ENCODE measurements at places on chromosomes 7 and 10.

GRCh38 chr7:115340828-115341227, 418.9 kb downstream of the MDFIC start:
- DNase-seq, result no peak

- no peak for DNase-seq
Observed at GRCh38 chr7:83119494-83119893, 43.2 kb downstream of the PCLO start.

DNA sequence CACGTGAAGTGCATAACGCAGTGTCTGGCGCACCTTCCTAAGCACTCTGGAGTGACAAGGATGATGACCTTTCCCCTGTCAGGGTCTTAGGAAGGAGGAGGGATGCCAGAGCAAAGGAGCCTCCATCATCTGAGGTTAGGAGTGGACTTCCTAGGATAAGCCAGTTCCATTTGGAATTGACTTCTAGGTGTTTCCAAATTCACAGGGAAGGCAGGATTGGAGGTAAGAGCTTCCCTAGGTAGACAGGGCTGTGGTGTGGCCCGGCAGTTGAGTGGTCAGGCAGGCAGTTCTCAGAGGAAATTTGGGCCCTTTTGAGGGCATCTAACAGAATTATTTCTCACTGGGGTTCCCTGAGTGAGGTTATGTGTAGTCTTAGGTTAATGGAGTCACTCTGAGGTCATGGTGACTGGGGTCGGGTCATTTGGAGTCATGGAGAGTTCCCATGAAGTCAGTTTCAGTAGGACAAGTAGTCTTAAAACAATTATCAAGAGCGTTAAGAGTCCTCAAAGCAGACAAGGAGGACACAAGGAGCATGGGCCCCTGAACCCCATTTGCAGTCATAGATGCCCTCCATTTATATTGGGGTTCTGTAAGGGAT, 8.2 kb downstream of the PPIF start:
- no peak for DNase-seq

GRCh38 chr7:67348171-67348570, 351.5 kb downstream of the TYW1 start:
- DNase-seq, result no peak

DNA sequence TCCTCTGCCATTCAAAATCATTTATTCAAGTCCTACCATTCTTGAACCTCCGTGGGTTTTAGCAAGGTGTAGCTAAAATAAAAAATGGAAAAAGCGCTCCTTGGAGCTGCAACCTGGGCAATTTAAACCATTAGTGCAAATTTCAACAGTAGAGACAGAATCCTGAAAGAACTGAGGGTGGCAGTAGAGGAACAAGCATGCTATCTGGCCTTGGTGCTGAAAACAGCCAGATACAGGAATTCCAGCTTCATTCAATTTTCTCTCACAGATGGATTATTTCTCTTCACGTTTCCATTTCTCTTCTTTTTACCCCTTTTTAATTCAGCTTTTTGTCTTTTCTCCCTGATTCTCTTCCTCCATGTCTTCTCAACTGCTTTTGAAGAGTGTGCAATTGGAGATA, 77.7 kb downstream of the OTUD1 start:
- DNase-seq, result no peak

DNA sequence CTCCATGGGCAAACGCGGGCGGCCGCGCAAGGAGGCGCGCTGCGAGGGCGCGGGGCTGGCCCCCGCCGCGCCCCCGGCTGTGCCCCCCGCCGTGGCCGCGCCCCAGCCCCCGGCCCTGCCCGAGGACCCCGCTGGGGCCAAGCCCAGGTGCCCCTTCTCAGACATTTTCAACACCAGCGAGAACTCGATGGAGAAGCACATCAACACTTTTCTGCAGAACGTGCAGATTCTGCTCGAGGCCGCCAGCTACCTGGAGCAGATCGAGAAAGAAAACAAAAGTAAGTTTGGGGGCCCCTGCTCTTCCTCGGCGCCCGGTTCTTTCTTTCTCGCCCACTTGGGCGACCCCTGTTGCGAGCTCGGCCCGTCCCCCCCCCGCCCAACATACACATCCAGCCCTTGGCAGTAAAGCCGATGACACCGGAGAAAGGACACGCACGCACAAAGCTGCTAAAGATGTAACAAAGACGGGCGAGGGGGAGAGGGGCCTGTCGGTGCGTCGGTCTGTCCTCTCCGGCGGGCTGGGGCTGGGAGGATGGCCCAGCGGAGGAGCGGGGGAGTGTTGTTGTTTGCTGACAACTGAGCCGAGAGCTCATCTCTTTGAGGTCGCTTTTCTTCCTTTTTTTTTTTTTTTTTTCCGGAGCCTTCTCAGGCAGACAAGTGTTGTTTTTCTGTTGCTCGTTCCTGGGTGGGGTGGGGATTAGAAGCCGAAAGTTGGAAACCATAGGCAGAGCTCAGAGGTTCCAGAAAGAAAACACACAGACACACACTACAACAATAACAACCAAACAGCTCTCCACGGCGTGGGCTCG, 604 bp downstream of the MXI1 start:
- no peak for DNase-seq

DNA sequence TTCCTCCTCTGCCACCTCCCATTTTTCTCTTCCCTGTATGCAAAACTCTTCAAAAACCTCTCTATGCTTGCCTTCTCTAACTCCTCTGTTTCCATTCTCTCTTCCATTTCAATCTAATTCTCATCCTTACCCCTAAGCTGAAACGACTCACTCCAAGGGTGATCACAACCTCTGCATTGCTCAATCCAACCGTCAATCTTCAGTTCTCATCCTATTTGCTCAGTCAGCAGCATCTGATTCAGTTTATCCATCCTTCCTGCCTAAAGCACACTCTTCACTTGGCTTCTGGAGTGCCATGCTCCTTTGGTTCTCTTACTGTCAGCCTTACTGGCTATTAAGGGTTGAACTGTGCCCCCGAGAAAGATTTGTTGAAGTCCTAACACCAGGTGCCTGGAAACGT, 163.5 kb upstream of the NEBL start:
- no peak for DNase-seq

DNA sequence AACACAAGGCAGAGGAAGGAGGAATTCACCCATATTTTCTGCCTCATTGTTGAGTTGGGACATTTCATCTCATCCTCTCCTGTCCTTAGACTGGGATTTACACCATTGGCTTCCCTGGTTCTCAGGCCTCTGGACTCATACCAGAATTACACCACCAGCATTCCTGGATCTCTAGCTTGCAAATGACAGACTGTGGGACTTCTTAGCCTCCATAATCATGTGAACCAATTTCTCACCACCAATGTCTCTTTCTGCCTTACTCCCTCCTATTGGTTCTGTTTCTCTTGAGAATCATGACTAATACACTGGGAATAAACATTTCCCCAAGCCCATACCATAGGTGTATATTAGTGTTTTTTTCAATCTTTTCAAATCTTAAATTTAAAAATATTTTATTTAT, 2.9 kb upstream of the ZNF33A start:
- DNase-seq, result no peak

GRCh38 chr10:21130108-21130507, 233.0 kb upstream of the NEBL start:
- DNase-seq, result no peak

DNA sequence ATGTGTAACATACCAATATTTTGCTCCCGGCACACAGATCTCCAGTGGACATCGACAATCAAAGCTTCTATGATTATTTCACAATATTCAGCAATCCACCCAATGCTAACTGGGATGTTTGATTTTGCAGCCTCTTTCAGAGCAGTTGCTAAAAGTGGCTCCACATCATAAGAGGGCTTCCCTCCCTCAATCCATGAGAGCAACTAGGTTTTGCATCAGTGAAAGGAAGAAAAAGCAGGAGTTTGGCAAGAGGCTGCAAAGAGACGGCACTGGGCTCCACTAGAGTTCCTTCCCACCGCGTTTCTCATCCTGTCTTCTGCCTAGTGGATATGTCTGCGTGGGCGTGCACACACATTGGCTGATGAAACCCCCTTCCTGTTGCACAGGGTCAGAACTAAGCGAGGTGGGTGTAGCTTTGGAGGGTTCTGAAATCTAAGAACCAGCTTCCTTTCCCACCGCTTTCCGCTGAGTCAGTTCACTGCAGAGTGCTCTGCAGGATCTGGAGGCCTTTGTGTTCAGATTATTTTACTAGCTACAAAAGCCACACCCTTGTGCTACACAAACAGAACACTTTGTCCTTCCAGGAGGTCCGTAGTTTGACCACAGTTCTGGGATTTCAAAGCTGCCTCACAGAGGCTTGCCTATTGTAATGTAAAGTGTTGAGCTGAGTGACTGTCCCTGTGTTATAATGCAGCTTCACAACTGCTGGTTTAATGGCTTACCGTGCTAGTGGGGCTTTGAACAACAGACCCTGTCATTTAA, 28.1 kb downstream of the ARL4A start:
- DNase-seq, result peak; percentile 85

DNA sequence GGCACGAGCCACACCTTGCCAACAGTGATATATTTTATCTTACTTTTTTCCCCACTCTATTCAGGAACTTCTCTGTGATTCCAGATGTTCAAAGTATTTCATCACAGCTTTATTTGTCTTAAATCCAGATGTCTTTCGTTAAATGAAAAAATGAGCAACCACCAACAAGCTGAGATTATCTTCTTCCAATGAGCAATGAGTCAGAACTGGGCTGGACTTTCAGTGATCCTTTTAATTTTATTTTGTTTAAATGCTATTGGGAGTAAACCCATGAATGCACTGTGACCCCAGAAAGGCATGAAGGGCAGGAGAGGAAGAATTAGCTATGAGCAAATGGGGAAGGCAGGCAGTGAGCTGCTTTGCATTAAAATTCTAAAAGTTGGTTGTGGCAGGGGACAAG, 77.6 kb upstream of the IMMP2L start:
- no peak for DNase-seq

DNA sequence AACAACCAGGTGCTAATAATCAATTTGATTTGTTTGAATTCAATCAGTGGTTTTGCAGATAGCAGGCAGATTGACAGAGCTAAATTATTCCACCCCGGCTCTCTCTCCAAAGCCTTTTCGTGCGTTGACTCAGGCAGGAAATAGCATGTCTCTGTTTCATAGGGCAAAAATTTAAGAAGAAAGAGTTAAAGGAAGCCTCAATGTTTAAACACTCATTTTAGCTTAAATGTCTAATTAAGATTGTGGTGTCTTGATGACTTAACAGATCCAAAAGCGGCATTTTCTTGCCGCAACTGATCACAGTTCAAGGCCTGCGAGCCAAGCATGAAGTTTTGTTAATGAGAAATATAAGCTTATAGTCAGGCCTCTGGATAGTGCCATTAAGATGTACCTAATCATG, 1051.1 kb upstream of the AUTS2 start:
- no peak for DNase-seq

DNA sequence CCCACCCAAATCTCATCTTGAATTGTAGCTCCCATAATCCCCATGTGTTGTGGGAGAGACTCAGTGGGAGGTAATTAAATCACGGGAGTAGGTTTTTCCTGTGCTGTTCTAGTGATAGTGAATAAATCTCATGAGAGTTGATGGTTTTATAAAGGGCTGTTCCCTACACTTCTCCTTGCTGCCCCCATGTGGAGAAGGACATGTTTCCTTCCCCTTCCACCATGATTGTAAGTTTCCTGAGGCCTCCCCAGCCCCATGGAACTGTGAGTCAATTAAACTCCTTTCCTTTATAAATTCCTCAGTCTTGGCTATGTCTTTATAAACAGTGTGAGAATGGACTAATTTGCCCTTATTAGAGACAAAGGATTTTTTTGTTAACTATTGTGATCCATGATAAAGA, 48.5 kb upstream of the MKX start:
- DNase-seq, result no peak

GRCh38 chr10:117967149-117967650, 79.5 kb downstream of the RAB11FIP2 start:
- DNase-seq, result no peak

DNA sequence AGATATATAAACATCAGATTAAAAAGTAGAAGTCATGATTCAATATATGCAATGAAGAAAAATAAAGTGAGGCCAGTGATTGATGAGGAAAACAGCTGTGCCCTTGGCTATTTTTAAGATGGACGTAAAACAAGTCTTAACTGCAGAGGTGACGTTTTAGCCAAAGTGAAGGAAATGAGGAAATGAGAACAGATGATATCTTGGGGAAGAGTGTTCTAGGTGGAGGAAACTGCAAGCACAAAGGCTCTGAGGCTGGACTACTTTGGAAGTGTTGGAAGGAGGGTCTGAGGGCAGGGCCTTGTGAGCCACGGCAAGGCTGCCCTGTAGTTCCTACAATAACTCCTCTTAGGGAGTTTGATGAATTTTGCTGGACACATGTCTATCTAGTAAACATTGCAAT, 140.5 kb upstream of the AKR1E2 start:
- no peak for DNase-seq

DNA sequence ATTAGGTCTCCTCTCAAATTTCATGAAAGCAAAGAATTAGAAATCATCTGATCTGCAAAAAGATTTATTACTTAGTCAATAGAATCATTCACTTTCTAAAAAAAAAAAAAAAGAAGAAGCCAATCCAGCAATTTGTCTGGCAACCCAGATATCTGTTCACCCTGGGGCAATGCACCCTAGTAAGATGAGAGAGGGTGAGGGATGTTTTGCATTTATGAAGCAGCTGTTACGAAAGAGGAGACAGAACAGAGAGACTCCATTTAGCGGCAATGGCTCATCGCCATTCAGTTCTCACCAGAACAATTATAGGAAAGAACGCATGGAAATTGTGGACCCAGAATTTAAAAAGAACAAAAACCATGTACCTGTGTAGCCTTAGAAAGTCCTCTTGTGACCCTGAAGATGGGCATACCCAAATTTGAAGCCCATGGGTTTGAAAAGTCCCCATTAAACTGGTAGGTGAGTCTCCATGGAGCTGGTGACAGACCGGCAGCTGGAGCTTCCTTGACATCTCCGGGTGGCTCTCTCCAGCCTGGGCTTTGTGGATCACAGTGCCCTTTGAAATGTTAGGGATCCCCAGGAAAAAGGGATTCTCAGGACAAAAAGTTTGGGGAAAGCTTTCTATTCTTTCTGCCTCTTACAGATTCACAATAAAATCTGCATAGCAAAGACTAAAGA, 45.5 kb upstream of the CCDC3 start:
- no peak for DNase-seq

Data from SHP77 (cell line).